Amygdala (tissue), 56 donors: ENCODE measurements at places on chromosomes 2 and 18.

DNA sequence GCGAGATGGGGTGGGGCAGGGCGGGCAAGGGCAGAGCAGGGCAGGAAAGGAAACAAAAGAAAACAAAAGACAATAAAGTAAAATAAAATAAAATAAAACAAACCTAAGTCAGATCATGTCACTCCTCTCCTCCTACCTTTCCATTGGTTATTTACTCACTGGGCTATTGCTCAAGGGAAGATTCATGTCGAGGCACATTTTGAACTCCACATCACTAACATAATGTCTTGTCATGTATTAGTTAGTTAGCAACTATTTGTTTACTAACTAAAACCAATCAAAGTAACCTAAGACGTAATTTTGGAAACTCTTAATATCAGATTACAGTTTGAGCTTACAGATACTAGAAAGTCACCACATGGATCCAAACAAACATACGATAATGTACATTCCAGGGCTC lies 2.2 kb downstream of the C1D start:
- no peak for DNase-seq

DNA sequence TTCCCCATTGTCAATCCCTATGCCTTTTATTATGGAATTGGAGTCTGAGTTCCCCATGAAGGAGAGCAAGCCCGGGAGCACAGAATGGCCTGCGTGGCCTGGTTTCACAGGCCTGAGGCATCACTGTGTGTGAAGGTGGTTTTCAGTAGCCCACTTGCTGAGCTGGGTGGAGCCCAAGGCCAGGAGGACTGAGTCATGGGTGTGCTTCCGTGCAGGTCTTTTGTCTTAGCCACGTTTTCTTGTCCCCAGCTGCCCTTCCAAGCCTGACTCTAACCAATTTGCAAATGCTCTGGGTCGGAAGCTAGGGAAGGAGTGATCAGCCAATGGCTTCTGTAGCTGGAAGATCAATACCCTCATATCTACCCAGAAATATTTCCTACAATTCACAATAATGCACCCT lies 119.2 kb downstream of the MAPK4 start:
- DNase-seq = no peak

- DNase-seq = no peak
These were observed 22.0 kb downstream of the GALNT1 start for GRCh38 chr18:35603528-35603927.

DNA sequence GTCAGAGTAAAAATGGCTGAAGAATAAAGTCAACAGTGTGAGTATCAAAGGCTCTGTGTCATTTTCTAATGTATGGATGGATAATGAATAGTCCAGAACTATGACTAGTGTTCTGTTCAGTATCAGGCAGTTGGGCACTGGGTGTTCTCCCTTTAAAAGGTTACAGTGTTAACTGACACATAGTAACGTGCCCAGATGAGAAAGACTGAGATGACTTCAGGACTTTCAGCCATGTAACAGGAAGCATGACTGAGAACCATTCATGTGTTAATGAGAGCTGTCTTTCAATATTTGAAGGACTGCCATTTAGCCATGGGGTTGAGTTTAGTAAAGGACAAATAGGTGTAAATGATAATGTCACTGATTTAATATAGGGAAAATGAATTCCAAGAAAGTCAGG lies 187.1 kb downstream of the GULP1 start:
- DNase-seq = no peak

DNA sequence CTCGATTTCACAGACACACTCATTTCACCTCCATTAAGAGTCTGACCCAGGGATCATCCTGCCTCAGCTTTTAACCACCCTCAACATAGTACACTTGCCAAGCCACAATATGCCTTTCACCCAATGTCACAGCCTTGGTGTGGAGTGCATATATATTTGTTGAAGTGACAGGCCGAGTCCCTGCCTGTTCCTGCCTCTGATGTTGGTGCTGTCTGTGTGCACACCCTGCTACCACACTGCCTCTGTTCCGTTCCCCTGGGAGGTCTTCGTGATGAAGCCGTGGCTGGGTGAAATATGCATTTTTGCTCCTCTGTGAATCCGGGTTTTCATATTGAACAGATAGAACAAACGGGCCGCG lies 90.3 kb downstream of the RNF144A start:
- DNase-seq = no peak

DNA sequence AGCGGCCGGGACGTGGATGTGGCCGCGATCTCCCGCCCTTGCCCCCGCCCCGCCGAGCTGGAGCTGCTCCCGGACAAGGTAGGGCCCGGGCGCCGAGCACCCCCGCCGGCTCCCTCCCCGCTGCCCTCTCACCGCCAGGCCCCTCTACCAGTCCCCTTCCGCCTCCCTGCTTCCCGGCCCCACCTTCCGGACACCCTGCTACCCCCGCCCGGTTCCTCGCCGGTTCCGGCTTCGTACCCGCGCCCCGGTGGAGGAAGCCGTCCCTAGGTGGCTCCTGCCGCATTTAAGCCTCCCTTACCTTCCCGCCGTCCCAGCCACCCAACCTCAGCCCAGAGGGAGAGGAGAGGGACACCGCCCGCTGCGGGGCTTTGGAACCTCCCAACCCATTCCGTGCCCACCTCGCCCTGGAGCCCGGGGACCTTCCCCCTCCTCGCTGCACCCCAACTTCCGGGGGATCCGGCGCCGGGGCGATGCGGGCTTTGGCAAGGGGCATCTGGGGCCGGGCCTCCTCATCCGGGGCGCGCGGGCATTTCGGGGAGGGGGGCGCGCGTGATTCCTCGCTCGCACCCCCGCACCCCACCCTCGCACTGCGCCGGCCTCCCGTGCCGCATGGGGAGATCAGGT lies 475 bp downstream of the B3GNT2 start:
- DNase-seq = no peak

DNA sequence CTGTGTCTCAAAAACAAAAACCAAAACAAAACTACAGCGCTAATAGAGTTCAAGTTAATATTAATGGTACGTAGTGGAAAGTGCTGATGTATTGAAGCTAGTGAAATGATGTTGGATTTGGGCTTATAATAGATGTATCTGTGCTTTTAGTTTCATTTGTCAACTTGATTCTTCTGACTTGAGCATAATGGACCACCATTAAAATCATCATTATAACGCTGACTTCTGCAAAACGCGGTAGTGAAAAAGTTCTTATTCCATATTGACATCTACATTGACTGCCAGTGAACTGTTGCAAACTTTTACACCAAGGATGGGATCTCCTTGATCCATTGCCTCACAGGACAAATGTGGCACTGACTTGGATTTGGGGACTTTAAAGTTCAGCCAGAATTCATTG lies 85.0 kb downstream of the LPIN1 start:
- no peak for DNase-seq

GRCh38 chr2:61750624-61751023 lies 103.2 kb downstream of the FAM161A start:
- no peak for DNase-seq

DNA sequence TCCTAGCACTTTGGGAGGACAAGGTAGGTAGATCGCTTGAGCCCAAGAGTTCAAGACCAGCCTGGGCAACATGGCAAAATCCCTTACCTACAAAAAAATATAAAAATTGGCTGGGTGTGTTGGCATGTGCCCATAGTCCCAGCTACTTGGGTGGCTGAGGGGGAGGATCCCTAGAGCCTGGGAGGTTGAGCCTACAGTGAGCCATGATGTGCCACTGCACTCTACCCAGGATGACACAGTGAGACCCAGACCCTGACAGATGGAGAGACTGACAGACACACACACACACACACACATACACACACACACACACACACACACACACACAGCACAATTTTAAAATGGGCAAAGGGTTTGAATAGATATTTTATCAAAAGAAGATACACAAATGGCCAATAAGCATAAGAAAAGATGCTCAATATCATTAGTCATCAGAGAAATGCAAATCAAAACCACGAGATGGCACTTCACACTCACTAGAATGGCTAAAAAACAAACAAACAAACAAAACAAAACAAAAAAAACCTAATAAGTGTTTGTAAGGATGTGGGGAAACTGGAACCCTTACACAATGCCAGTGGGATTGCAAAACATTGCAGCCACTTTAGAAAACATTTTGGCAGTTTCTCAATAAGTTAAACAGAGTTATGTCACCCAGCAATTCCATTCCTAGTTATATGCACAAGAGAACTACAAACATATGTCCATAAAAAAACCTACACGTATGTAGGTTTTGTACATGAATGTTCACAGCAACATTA lies 42.3 kb downstream of the BAZ2B start:
- DNase-seq = no peak

GRCh38 chr2:38122344-38122743 lies 46.4 kb upstream of the CYP1B1 start:
- DNase-seq = no peak

DNA sequence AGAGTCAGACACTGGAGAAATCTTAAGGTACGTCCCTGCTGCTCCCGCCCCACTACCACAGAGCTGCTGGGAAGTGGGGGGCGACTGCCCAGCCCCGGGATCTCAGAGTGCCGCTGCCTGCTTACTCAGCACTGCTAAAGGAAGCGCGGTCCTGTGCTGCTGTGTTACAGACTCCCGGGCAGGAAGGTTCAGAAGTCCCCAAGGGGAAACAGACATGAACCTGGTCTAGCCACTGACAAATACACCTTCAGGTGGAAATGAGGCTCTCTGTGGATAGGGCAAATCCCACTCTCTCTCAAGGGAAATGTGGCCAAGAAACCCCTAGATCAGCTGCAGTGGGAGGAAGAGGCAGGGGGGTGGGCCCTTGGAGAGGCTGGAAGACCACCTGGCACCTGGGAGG lies 13.7 kb downstream of the MTERF4 start:
- no peak for DNase-seq

- no peak for DNase-seq
These were observed 53.4 kb downstream of the ADI1 start for GRCh38 chr2:3465844-3466481.

- DNase-seq = no peak
These were observed 1.5 kb downstream of the SOWAHC start for GRCh38 chr2:109615637-109616144.

DNA sequence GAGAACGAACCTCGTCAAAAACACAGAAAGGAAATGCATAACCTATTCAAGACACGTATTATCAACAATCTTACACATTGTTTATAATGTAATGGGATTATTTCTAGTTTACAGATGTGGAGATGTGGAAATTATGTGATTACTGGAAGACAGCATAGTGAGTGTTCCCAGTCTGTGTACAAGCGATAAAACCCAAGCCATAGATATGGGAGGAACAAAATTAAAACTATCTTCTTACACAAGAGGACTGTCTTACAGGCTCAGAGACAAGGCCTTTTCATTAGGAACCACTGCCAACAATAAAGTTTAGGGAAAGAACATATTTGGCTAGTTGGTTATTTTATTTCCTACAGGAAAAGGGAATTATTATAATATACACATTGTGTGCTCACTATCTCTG lies 20.3 kb downstream of the COBLL1 start:
- DNase-seq = no peak

GRCh38 chr2:158127380-158127804 lies 25.7 kb downstream of the UPP2 start:
- no peak for DNase-seq

DNA sequence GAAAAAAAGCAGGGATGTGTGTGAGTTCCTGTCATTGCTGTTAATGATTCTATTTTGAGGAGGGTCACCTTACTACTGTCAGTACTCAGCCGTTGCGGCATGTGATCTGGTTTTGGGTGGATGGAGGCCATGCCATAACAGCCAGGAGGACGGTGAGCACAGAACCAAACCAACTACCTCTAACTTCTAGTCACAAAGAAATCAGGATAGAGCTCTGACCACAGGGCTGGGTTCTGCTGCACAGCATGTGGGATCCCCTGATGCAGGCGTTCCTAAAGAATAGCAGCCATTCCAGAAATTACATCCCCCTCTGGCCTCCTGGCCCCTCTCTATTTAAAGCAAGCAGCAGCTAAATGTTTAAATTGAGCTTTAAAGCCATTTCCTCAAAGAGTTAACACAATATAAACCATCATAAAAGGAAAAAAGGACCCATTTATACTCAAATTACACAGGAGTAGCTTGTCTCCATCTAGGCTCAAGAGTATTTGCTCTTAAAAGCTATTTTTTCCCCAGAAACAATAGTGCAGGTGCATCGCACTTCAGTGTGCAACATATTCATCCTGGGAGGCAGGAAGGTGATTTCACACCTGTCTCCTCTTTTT lies 786.4 kb downstream of the RNF144A start:
- no peak for DNase-seq
